ENCODE measurements at places on chromosomes 7 and 10.

- no peak for DNase-seq
These were observed 49.1 kb upstream of the FXYD4 start for GRCh38 chr10:43322331-43322730.

DNA sequence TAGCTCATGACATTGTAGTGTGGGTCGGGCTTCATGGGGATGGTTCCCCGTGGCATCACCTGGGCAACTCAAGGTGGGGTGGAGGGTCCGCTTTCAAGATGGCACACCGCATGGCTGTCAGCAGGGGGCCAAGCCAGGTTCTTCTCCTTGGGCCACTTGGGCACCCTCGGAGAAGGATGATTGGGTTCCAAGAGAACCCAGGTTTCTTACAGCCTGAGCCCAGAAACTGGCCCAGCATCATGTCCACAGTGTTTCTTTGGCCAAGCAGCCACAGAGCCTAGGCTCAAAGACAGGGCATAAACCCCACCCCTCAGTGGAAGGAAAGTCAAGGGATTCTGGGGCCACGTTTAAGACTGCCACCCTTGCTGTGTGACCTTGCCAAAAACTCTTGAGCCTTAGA, 110.6 kb downstream of the PTPN20 start:
- DNase-seq, result no peak

GRCh38 chr10:43316988-43317387, 50.1 kb upstream of the RASGEF1A start:
- DNase-seq, result no peak

DNA sequence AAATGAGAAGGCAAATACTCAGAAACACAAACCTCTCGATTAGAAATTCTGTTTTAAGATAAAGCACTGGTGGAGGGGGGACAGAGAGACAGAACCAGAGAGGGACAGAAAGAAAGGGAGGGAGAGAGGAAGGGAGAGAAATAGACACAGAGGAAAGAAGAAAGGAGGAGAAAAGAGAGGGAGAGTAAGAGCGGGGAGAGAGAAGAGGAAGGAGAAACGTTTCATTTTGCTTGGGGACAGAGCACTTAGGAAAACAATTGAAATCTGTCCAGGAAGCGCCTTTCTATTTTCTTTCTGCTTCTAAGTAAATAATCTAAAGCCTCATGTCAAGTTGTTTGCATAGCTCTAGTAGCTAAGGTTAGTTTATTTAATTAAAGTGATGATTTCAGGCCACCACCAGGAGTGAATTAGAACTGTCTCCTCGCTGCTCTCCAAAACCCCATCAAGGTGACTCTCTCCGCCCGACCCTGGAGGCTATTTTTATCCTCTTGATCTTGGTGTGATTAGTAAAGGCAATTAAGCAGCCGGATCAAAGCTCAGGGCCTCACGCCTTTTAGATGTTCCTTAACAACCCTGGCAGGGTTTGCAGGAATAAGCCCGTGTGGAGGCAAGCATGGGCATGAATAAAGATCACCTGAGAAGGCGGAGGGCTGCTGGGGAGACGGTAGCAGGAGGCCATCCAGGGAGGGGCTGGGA, 73.4 kb upstream of the INSIG1 start:
- DNase-seq, result no peak

DNA sequence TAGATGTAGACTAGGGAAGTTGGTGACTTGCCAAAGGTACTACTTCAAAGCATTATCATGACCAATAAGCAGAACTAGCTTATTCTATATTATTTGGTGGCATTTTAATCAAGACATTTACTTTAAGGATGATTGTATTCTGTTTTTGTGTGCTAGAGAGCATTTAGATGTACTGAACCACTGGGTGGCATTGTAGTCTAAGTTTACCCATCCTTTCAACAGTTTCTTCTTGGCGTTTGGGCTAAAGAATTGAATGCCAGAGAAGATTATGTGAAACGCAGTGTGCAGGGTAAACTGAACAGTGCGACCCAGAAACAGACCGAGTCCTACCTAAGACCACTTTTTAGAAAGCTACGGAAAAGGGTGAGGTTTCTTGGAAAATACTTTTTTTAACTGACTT, 26.8 kb downstream of the PRPF18 start:
- DNase-seq, result no peak

GRCh38 chr10:85786401-85786899, 580.1 kb downstream of the GRID1 start:
- DNase-seq, result no peak

GRCh38 chr7:43572516-43573049, 10.3 kb upstream of the STK17A start:
- peak; percentile 98 for DNase-seq

DNA sequence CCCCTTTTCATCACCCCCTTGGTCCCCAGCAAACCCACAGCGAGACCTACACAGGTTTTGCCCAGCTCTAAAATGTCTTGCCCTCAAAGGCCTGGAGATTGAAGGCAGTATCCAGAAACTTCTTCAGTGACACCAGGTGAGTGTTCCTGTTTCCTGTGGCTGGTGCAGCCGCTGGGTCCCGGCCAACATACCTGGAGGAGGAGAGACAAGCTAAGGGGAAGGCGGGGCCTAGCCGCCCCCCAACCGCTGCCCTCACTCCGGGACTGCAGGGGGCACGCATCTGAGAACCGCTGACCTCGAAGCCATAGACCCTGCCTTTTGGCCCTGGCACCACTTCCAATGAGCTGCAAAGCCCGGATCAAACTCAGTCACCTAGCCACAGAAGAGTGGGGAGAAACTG, 27.0 kb downstream of the OGDHL start:
- DNase-seq, result no peak

GRCh38 chr7:107035446-107035845, 9.1 kb upstream of the PRKAR2B start:
- no peak for DNase-seq

GRCh38 chr7:141563956-141564623, 12.9 kb downstream of the AGK start:
- DNase-seq, result no peak

- DNase-seq, result no peak
These were observed 96.8 kb downstream of the TRRAP start for GRCh38 chr7:98974906-98975816.

DNA sequence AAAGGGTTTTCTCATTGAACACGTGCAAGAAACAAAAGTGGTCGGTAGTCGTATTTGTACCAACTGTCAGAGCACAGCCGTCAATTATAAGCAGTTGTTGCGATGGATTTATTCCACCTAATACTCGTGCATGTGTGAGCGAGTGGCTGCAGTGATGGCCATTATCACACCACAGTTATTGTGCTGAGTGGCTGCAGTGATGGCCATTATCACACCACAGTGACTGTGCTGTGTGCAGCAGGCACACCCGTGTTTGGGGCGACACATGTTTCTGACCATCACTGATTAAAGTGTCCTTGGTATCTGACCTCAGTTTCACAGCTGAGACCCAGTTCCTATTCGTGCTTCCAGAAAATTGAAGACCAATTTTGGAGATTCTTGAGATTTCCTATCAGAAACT, 142.9 kb upstream of the PFKP start:
- DNase-seq, result no peak

DNA sequence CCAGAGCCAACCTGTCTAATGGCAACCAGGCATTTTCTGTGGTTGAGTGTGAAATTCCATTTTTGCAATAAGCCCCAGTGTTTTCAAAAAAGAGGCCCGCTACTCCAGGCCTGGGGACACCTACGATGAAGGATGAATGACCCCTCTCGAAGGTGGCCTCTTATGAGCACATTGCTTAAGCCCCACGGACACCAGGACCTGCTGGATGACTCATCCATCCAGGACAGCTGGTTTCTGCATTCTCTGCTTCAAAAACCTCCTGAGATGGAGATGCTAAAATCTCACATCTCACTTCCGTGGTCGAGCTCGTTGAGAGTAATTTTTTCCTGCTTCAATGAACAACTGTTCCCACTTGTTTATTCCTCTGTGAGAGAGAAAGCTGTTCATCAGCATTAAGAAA, 150.2 kb upstream of the FZD8 start:
- no peak for DNase-seq

GRCh38 chr7:89728481-89728880, 425.8 kb upstream of the STEAP1 start:
- DNase-seq, result no peak

DNA sequence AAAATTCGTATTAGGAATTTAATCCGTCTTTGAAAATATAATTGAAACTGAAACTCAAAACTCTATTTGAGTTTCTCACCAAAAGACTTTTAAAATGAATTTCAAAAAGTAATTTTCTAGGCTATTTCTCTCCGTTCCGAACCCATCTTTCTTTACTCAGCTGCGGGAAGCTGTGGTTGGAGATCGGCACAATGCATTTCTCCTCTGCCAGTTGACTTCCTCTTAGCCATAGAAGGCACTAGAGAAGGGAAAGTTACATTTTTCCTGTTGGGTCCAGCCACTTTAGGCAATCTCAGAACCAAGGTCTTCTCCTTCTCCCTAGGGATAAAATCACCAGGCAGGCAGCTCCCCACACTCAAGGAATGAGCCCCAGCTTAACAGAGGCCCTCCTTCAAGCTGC, 133.6 kb upstream of the COL1A2 start:
- no peak for DNase-seq

DNA sequence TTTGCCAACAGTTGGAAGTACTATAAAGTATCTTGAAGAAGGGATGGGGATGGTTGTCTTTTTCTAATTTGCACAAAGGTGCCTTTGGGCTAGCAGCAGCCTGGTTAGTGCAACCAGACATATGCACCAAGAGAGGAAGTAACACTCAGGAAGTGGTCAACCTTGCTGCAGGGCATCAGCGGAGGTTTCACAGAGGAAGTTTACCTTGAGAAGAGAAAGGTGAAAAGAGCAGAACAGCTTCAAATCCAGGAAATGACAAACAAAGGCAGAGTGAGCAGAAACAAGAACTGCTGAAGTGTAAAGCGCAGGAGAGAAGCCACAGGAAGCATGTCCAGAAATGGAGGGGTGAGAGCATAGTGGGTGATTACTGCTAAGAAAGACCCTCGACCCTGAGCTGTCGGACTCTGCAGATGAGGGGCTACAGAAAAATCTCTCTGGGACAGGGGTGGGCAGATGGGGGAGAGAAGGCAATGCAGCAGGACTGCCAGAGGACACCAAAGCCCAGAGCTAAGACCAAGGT, 66.9 kb downstream of the STK17A start:
- no peak for DNase-seq

- no peak for DNase-seq
These were observed 11.3 kb upstream of the SMURF1 start for GRCh38 chr7:99155211-99155610.

DNA sequence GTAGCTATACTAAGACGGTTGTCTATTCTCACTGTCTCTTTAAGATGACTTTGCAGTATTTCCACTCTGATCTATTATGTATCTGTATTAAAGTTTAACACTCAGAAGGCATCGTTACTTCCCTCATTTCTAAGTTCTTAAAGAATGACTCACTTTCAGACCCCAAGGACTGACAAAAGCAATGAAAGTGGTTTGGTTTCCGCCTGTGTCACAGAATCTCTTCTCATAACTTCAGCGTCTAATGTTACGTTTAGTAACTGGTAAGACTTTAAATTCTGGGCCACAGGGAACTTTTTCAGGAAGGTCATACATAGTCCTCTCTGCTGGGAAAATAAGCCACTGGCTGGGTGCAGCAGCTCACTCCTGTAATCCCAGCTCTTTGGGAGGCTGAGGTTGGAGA, 892.0 kb upstream of the AUTS2 start:
- DNase-seq, result no peak

Data from AG09319 (cell line).